Suppressor macrophage treated with lipopolysaccharide for 1 hour (primary cell): ENCODE measurements at places on chromosomes 6 and 20.
A peak's percentile ranks its signal among the peaks of the same experiment; 100 is the strongest.

DNA sequence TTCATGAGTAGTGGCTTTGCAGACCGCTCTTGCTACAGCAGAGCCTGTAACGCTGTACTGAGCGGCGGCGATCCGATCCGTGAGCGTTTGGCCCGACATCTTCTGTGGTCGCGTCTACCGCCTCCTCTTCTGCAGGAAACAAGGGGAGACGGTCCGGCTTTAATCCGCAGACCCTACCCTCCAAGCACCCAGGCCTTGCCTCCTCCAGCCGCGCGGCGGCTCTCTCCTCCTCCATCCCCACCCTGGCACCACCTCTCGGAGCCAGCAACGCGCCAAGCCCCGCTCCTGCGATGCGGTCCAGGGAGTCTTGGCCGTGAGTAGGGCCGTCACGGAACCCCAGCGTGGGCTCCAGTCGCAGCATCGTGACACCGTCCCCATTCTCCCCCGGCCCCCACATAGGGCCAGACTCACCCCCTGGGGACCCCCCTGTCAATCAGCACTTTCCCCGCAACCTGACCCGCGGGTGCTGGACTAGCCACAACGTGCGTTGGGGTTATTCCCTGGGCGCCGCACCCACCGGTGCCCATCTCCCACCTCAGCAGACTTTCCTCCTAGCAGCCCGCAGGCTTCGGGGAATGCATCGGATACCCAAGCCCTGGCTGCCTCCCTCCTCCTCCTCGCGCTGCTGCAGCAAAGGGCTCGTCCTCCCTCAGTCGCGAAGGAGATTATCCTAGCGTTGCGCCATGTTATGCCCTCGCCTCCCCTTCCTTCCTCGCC, 914 bp downstream of the SNAP91 start:
- DNase-seq: no peak

DNA sequence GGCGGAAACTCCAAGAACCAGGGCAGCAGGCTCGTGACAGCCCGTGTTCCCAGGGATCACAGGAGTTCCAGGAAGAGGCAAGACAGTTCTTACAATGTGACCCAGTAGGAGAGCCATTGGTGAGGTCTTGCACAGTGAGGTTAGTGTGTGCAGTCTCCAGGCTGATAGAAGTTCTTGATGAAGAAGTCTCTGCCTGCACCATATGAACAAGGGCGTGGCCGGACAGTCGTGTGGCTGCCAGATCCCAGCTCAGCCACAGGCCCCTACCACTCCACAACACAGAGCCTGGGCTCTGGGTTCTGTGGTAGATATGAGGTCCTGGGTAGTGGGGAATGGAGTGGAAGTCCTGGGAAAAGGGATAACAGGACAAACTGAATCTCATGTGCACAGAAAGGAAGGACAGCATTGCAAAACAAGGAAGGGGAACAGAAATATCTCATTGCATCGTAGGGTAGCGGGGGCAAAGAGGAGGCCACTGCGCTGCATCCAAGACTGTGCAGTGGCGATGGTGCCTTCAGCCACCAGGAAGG, 65.2 kb downstream of the STX11 start:
- peak; percentile 74 for DNase-seq

- no peak for DNase-seq
Measured at GRCh38 chr20:37501940-37502339, 19.1 kb upstream of the NNAT start.

DNA sequence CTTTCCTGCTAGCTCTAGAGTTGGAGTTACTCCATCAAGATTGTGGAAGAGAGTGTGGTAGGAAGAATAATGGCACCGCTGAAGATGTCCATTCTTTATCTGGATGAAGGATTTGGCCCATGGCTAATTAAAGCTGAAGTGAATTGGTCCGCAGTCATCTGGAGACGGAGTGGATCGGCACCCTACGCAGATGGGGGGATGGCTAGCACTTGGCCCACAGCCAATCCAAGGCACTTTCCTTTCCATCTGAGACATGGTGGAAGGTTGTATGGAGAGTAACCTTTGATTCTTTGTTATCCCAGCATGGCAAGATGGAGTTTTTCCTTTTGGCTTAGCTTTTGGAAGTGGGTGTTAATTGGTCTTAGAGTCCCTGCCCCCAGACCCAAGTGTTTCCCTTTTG, 88.3 kb downstream of the JPH2 start:
- DNase-seq: no peak

- DNase-seq: no peak
Measured at GRCh38 chr6:68473433-68474210, 161.5 kb upstream of the ADGRB3 start.
